Activated naive CD4-positive, alpha-beta T cell treated with anti-CD3 and anti-CD28 coated beads for 36 hours (primary cell): ENCODE measurements at places on chromosomes 2 and 18. TPM values are rescaled to one million over a fixed set of nuclear protein-coding genes. Genes with fewer than 3 reads are reported as not detected.

GRCh38 chr2:180169474-180169873 is 162.4 kb upstream of the CWC22 start:
- no peak for DNase-seq

Gene IL1F10
- not detected for total RNA-seq

- no peak for DNase-seq
These were observed 10.0 kb downstream of the WDR35 start for GRCh38 chr2:19979932-19980331.

- no peak for DNase-seq
These were observed 11.2 kb upstream of the BOD1L2 start for GRCh38 chr18:57135699-57136098.

DNA sequence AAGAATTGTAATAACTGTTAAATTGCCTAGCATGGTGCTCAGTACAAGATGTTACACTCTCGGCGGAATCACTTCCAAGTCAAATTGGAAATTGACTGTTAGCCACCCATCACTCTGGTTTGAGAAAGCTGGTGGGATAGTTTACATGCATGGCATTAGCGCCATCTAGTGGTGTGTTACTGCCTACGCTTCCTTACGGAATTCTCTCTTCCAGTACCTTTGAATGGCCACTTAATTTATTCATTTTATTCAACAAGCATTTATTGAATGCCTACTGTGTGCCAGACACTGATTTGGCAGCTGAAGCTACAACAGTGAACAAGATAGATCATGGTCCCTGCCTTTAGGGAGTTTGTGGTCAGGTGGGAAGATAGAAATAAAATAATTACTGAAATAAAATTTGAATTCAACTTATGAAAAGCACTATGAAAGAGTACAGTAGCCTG is 171.2 kb downstream of the TMEM247 start:
- DNase-seq, result peak; percentile 82

GRCh38 chr18:68713131-68713530 is 1.8 kb downstream of the TMX3 start:
- no peak for DNase-seq

Gene ZNF532
- total RNA-seq, result 4.0 TPM

Gene POTEJ
- total RNA-seq, result not detected

Gene CPS1
- total RNA-seq, result 0.96 TPM

GRCh38 chr2:222877556-222878300 is 16.9 kb downstream of the ACSL3 start:
- DNase-seq, result no peak

Gene NMUR1
- not detected for total RNA-seq

GRCh38 chr2:57156231-57156924 is 890.2 kb upstream of the VRK2 start:
- no peak for DNase-seq

GRCh38 chr2:27263287-27264252 is 723 bp upstream of the SLC30A3 start:
- DNase-seq, result no peak

Gene TUBB8B
- not detected for total RNA-seq

DNA sequence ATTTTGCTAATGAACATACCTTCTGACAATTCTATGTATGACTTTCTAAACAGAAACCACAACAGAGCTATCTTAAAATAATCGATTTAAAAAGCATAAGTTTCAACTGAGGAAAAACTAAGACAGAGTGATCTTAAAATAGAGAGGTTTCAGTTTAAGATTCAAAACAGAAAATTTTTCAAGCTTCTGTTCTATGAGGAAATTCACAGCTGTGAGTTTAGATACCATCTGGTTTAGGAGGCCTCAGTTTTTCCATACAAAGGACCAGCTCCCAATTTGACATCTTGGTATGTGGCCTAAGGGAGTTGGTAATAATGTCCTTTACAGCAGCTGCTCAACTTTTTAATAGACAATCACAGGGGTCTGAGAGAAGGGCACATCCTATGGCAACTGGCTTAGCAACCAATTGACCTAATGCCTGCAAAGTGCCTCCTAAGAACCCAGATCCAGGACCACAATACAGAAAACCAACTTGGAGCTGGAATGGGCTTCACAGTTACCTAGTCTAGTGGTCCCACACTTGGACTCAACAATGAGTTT is 39.7 kb downstream of the MDH1 start:
- no peak for DNase-seq

GRCh38 chr2:215466097-215466909 is 30.4 kb upstream of the FN1 start:
- DNase-seq, result no peak

- no peak for DNase-seq
These were observed 20.6 kb upstream of the ALPI start for GRCh38 chr2:232435375-232435648.

DNA sequence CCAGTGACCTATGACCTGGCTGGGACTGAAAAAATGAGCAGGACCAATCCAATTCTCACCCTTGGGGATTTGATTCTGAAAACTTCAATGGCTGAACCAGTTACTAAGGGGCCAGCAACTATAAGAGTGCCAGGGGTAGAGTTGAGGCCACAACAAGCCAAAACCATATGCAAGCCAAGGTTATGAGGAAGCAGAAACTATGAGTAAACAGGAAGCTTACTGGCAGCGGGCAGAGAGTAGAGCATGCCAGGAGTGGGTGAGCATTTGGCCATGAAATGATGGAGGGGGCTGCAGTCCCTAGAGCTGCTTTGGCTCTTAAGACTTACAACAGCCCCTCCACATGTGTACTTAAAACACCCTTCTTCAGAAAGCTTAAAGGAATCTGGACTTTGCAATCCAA is 82.4 kb downstream of the RBMS1 start:
- peak; percentile 63 for DNase-seq

- no peak for DNase-seq
These were observed 35.4 kb downstream of the SULT1C4 start for GRCh38 chr2:108412995-108413710.

DNA sequence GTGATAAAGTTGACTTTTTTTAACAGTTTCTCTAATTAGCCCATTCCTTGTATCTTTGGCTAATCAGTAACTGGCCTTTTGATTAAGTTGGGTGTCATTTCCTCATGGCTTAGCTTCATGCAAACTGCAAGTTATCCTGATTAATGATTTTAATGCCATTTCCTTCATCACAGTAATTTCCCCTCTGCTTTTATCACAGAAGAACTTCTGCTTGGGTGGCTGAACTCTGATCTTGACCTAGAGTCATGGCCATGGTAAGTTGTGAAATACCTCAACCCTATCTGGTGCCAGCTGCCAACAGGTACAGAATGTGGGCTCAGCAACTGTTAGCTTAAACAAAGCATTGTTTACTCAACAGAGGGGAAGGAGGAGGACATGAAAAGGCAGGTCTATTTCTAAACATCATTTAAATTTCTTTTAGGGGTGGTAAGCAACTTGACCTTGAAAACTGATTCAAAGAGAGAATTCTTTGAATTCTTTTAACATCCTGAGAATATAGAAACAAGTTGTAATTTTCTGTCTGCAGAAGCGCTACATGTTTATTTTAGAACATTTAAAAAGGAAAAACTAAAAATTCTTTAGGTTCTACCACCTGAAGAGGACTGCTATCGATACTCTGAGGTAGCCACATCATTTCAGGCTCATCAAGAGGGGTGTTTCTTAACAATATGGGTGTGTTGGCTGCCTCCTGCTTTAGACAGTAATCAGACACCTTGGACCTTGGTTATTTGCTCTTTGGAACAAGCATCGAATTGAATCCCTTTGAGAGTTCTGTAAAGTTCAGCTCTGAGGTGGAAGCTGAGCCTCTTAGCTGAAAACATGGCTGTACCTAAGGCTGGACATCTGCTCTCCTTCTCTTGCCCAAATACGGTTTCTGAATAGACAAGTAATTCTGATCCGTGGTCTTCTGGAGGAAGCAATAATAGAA is 39.7 kb downstream of the ANXA4 start:
- no peak for DNase-seq

Gene BOLA3
- total RNA-seq, result 112 TPM

Gene CD207
- not detected for total RNA-seq

- DNase-seq, result no peak
These were observed 29.3 kb upstream of the NFATC1 start for GRCh38 chr18:79366177-79367094.

- DNase-seq, result no peak
These were observed 247.8 kb downstream of the GBX2 start for GRCh38 chr2:235920216-235920865.

DNA sequence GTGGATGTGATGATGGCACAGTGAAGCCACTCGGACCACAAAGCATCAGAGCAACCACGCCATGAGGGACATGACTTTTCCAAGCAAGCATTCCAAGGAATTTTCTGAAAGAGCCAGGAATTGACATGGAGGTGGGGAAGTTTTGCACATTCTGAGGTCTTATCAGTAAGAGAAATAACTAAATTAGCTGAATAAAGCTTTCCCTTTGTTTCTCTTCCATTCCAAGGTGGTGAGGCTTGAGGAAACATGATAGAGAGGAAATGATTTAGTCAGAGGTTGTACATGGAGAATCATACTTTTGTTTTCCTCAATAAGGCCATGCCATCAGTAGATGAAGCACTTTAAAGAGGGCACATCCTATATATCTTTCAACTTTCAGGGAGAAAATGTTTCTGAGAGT is 115.7 kb upstream of the MMADHC start:
- no peak for DNase-seq

Gene IRS1
- 2.6 TPM for total RNA-seq

GRCh38 chr2:119491776-119492525 is 32.3 kb downstream of the SCTR start:
- DNase-seq, result no peak

DNA sequence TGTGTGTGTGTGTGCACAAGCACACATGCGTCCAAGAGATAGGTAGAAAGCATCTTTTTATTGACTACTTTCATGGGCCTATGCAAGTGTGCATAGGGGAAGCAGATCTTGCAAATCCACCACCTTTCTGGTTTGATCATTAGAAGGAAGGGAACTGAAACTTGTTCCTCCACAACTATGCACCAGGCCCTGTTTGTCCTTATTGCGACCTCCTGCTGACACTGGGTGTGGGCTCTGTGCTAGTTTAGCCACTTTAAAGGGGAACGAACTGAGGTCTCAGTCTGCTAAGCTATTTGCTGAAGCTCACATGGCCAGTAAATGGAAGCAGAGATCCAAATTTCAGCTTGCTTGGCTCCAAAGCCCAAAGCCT is 32.1 kb upstream of the INSIG2 start:
- DNase-seq, result no peak

DNA sequence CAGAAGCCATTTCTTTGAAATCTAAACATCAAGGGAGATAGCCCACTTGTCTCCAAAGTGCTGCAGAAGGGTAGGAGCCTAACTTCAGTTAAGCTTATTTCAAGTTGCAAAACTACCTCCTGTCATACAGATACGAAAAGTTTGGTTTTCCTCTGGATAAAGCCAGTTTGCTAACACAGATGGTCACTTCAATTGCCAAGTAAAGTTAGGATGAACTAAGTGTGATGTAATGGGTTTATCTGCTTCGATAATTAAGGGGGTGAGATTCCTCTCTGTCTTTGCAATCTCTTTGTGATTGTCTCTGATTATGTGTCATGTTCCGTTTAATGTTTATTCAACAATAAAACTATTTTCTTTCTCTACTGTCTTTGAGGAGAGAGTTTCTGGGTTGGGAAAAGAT is 156.4 kb downstream of the SLC39A10 start:
- no peak for DNase-seq

DNA sequence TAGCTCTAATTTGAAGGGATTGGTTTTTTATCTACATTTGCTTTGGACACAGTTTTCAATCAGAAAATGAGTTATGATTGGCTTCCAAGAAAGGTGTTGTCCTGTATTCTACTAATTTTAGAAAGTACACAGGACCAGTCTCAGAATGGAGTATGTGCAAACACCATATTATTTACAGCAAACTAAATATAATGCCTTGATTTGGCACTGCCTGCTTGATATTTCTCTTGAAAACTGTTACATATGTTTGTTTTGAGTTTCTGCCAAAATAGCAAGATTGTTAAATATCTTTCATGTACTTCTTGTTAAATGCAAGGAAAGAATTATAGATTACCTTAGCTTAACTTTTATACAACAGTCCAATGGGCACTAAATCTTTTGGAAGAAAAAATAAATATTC is 694.9 kb downstream of the KCNJ3 start:
- no peak for DNase-seq

Gene ASB18
- not detected for total RNA-seq

- peak; percentile 79 for DNase-seq
These were observed 49.3 kb downstream of the UXS1 start for GRCh38 chr2:106144621-106145331.

DNA sequence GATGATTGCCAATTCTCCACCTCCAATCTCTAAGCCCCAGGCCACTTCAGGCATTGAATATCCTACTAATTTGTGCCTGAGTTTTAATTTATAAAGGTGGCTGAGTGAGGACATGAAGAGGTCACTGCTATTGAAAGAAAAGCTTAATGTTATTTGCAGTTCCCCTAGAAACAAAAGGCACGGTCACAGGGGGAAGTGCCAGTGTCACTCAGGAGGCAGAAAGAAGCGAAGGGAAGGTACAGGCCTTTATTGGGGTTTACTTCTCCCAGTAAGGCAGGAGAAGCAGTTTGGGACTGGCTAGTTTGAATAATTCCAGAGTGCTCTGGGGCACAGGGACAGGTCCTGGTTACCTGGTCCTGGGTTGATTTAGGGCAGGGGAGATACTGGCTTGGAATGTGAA is 1.7 kb upstream of the ABHD1 start:
- no peak for DNase-seq

- no peak for DNase-seq
These were observed 32.8 kb upstream of the CD226 start for GRCh38 chr18:69980509-69980908.

Gene PER2
- total RNA-seq, result 7.8 TPM

DNA sequence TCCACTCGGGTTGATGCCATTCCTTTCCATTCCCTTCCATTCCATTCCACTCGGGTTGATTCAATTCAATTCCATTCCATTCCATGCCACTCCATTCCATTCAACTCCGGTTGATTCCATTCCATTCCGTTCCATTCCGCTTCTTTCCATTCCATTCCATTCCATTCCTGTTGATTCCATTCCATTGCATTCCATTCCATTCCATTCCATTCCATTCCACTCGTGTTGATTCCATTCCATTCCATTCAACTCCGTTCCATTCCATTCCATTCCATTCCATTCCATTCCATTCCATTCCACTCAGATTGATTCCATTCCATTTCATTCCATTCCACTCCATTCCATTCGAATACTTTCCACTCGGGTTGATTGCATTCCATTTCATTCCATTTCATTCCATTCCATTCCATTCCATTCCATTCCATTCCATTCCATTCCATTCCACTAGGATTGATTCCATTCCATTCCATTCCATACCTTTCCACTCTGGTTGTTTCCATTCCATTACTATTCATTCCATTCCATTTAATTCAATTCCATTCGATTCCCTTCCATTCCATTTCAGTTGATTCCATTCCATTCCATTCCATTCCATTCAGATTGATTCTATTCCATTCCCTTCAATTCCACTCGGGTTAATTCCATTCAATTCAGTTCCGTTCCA is 1141.8 kb downstream of the RPIA start:
- no peak for DNase-seq

DNA sequence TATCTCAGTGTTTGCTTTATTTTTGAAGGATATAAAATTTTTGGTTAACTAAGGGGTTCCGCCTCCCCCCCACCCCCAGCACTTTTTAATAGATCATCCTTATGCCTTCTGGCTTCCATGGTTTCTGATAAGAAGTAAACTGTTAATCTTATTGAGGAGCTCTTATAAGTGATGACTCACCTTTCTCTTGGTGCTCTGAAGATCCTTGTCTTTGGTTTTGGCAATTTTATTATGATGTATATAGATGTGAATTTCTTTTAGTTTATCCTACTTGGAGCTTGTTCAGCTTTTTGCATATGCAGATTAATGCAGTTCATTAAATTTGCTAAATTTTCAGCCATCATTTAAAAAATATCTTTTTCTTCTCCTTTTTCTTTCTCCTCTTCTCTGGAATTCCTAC is 91.7 kb upstream of the CTAGE1 start:
- no peak for DNase-seq

Gene SF3B1
- 248 TPM for total RNA-seq

GRCh38 chr2:140344838-140345237 is 1564.6 kb upstream of the NXPH2 start:
- DNase-seq, result no peak
